HFFc6 (cell line): ENCODE measurements at places on chromosomes 12 and 14.

- no peak for DNase-seq
Observed at GRCh38 chr12:6729186-6729585, 5.3 kb downstream of the COPS7A start.

DNA sequence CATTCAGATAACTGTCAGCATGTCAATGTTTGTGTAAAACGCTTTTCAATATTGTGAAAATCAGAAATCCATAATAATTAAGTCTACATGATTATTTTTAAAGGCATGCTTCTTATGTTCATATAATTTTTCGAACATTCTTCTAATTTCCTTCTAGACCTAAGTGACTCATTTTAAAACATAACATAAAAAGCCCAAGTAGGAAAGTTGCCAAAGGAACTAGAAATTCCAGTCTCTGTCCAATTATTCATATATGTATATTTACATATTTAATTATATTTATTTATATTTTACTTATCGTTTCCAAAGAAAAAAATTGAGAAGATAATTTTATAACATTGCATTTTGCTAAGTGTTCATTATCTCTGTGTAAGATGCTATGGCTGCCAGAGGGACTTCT, 110.4 kb downstream of the TMTC1 start:
- DNase-seq: no peak

DNA sequence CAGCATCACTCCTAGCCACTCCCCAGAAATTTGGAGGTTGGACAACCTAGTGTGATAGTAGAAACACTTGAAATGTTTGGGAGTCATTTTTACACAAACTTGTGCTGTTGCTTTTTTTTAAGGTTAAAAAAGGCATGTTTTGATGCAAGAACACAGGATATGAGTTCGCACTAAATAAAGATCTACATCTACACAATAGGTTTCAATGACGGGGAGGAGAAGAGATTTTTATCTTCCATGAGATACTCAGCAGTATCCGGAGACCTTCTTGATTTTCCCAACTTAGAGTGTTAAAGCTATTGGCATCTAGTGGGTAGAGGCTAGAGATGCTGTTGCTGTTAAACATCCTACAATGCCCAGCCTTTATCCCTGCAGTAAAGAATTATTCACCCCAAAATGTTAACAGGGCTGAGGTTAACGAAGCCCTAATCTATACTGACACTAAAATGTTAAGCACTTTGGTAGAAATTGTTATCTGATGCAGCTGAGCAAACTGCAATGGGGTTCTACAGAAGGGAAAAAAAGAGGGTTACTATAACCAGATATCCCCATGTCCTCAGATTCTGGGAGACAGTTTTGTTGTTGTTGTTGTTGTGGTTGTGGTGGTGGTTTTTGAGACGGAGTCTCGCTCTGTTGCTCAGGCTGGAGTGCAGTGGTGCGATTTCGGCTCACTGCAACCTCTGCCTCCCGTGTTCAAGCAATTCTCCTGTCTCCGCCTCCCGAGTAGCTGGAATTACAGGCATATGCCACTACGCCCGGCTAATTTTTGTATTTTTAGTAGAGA, 14.0 kb upstream of the PCNX1 start:
- no peak for DNase-seq

DNA sequence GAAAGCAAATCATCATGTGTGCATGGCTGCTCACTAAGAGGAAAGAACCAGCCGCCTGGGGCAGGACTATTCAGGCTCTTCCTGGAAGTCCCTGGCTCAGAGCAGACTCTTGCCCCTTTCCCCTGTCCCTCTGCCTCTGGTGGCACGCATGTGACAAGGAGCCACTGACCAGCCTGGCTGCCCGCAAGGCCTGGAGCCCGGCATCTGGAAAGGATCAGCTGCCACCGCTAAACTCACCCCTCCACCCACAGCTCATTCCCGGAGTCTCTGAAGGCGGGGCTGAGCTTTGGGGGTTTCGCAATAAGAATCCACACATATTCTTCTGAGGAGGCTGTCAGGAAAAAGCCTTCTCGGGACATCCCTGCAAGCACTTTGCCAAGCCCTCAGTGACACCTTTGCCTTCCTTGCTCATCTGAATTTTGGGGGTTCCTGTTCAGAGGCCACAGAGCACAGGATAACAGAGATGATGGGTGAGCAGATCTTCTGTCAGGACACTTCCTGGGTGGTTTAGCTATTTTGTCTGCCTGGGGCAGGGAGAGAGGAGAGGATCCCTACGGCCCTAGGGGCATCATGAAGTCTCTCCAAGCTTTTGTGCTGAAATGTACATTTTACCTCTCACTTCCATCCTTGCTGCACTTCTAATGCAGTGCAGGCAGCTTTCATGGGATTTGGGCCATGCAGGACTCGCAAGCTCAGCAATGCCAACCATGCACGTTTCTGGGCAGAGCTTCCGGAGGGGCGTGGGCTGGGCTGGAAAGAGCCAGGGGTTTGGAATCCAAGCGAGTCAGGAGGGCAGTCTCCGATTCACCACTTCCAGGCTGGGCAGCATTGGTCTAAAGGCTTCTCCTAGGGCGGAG, 124.8 kb upstream of the MAP1LC3B2 start:
- peak; percentile 93 for DNase-seq

GRCh38 chr14:27410981-27411380, 813.1 kb upstream of the NOVA1 start:
- no peak for DNase-seq

GRCh38 chr12:124218243-124218560, 76.7 kb upstream of the RFLNA start:
- DNase-seq: no peak

DNA sequence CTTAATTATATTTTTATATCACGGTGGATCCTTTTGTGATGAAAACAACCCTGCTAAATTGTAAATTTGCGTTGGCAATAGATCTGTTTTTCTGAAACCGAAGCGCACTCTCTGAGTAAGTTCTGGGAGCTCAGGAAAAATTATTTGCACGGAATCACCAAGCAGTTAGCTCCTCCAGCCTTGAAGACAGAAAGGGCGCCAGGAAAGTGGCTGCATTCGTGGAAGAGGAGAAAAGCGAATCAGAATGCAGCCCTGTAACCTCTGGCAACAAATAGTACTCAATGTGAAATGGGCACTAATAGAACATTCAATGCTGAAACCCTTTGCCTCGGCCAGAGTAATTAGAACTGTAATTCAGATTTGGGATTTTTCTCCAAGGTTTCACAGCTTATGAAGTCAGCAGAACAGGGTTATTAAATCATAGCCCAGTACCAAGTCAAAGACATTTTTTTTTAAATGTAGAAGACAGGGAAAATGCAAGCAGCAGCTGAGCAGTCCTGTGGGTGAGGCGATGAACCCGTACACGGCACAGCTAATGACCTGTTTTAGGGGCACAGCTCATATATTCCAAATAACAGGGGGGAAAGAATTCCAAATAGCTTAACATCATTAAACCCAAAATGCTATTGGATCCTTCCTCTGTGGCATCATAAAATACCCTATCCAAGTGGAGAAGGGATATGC, 251.4 kb downstream of the EGLN3 start:
- no peak for DNase-seq

- peak; percentile 45 for DNase-seq
Observed at GRCh38 chr14:58815161-58815701, 177.5 kb downstream of the DACT1 start.
